ENCODE measurements at places on chromosomes 7 and 10.

DNA sequence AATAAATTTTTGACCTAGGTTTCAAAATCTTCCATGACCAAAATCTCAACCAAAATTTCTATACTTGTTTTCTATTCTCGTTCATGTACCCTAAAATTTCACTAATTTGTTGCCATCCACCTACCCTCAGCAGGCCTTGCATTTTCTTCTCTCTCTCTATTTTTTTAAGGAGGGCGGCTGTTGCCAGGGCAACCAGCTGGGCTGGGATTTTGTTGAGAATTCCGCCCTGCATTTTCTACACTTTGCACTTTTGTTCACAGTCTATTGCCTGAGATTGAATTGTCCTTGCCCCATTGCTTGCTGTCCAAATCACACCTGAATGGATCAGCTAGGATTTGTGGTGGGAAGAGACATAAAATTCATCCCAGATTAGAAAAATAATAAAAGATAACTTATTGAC, 657.5 kb upstream of the NRP1 start:
- no peak for DNase-seq

DNA sequence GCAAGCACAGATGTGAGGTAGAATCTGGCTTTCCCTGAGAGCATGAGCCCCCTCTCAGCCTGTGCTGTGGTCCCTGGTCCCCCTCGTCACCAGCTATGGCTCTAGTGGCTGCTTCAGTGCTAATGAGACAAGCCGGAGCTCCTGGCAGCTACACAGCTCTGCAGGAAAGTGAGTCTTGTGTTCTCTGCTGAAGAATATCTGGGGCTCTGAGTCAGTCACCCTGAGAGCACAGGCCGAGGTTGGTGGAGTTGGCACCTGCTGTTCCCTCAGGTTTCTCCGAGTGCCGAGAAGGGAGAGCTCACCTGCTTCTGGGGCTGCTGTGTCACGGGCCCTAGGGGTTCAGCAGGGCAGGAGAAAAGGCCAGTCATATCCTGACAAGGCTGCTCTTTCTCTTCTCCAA, 37.2 kb upstream of the GJD4 start:
- no peak for DNase-seq

- DNase-seq, result no peak
These were observed 175.7 kb downstream of the SEMA3D start for GRCh38 chr7:85011127-85011526.

DNA sequence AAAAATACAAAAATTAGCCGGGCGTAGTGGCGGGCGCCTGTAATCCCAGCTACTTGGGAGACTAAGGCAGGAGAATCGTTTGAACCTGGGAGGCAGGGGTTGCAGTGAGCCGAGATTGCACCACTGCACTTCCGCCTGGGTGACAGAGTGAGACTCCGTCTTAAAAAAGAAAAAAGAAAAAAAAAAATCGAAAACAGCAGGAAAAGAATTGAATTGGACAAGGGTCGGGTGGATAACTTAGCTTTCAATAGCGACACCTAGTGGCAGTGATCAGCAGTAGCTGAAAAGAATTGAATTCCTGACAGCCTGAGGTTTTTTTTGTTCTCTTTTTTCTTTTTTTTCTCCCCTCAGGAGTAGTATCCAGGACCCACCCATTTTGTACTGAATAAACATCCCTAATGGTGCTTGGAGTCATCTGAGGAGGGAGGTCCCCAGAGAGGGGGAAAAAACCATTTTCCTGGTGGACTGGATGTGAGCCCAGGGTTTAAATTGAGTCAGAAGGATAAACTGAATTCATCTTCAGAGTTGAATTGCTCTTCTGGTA, 55.1 kb downstream of the CYCS start:
- peak; percentile 81 for DNase-seq
